ENCODE measurements at places on chromosomes 16 and 17. TPM values are rescaled to one million over a fixed set of nuclear protein-coding genes. Genes with fewer than 3 reads are reported as not detected.

DNA sequence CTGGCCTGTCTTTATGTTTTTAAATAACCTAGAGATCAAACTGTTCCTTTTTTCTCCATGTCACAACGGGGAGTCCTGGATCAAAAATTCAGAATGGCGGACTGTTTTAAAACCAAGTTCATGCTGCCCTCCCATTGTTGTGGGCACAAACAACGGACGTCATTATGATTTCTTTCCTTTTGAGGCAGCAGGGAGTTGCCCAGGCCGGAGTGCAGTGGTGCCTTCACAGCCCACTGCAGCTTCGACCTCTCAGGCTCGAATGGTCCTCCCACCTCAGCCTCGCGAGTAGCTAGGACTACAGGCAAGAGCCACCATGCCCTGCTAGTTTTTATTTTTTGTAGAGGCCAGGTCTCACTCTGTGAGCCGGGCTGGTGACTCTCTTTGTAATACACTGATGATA lies 26.5 kb downstream of the NDE1 start:
- no peak for DNase-seq

DNA sequence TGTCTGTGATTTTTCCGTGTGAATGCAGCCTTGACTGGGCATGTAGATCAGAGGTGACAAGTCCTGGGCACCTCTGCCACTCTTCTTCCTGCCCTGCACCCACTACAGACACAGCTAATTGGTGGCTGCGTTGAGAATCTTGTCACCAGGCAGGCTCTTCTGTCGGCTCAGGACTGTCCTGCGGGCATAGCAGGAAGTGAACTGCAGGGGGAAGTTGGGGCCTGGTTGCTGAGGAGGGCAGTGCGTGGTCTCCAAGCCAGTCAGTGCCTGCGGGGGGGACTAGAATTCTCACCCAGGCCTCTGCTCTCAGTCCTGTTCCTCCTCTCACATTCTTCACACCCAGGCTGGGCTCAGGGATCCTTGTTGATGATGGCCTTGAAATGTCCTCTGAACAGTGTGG lies 50.5 kb downstream of the JPH3 start:
- DNase-seq, result no peak

DNA sequence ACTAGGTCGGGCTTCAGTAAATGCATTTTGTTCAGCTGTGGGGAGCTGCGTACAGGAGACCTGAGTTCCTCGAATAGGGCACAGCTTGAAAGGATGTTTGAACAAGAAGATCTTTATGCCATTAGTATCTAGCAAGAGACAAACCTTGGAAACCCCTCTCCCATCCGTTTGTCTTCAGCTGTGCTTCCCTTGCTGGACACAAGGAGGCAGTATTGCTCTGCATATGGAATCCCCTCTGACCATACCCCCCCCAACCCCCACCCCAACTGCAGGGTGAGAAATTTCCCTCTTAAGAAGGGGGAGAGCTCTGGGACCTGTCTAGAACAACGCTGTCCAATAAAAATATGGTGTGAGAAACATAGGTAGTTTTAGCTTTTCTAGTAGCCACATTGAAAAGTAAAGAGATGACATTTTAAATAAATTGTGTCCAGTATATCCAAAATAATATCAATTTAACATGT lies 1.6 kb downstream of the MRM1 start:
- DNase-seq, result peak; percentile 49

- no peak for DNase-seq
Observed at GRCh38 chr16:47084198-47084597, 59.5 kb downstream of the NETO2 start.

DNA sequence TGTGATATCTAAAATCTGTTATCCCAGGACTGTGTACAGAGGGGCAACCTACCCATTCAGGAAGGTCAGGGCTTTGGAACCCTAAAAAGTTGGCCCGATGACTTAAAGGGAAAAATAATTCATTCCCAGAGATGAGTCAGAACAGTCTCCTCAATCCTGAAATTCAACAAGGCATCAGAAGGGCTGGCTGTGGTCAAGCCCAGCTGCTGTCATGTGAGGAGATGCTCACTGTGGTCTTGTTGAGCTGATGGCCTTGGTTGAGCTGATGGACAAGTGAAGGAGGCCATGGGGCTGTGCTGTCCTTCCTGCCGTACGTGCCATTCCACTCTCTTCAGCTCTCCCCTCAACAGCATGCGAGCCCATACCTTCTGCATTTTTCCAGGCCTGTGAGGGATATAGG lies 20.9 kb upstream of the DRG2 start:
- no peak for DNase-seq

- DNase-seq, result no peak
Observed at GRCh38 chr16:75292691-75293090, 41.3 kb upstream of the BCAR1 start.

GRCh38 chr17:4643676-4644075 lies 2.2 kb upstream of the ALOX15 start:
- DNase-seq, result no peak

- no peak for DNase-seq
Observed at GRCh38 chr17:47999582-47999981, 28.7 kb downstream of the CDK5RAP3 start.

Gene KIF2B
- not detected for total RNA-seq

Gene TLCD1
- total RNA-seq, result 3.4 TPM

Gene CCDC144A
- total RNA-seq, result 9.5 TPM
